Ovary (tissue), 10 donors: ENCODE measurements at places on chromosomes 11 and 22. TPM values are rescaled to one million over a fixed set of nuclear protein-coding genes. Genes with fewer than 3 reads are reported as not detected.

The TSSK2 gene
- polyA plus RNA-seq = 0.05 TPM

The KIF18A gene
- 0.37 TPM for polyA plus RNA-seq

The NAT10 gene
- polyA plus RNA-seq = 60.2 TPM

The RASL10A gene
- 0.30 TPM for polyA plus RNA-seq

The B4GAT1 gene
- polyA plus RNA-seq = 53.2 TPM

The SPON1 gene
- 18.5 TPM for polyA plus RNA-seq

The CARD18 gene
- polyA plus RNA-seq = not detected

The OR8B12 gene
- not detected for polyA plus RNA-seq

The ABCC8 gene
- 1.8 TPM for polyA plus RNA-seq

The ACRV1 gene
- not detected for polyA plus RNA-seq

The OR10A2 gene
- not detected for polyA plus RNA-seq

The GAB4 gene
- polyA plus RNA-seq = not detected

The OR5B21 gene
- not detected for polyA plus RNA-seq

The PRCP gene
- polyA plus RNA-seq = 184 TPM

The KCNQ1OT1 gene
- polyA plus RNA-seq = 0.52 TPM

The FAM180B gene
- 0.62 TPM for polyA plus RNA-seq

The TMEM151A gene
- polyA plus RNA-seq = not detected

The CARD16 gene
- 27.1 TPM for polyA plus RNA-seq

The F2 gene
- 0.10 TPM for polyA plus RNA-seq

The CRYBB2 gene
- 0.08 TPM for polyA plus RNA-seq

The CYB5R2 gene
- 23.5 TPM for polyA plus RNA-seq

The CENATAC gene
- polyA plus RNA-seq = 21.6 TPM

The MMP3 gene
- polyA plus RNA-seq = 0.04 TPM

The KREMEN1 gene
- polyA plus RNA-seq = 15.4 TPM

The RIBC2 gene
- 0.33 TPM for polyA plus RNA-seq

The ROBO4 gene
- 7.8 TPM for polyA plus RNA-seq

The OTOG gene
- not detected for polyA plus RNA-seq

The PDE2A gene
- 44.0 TPM for polyA plus RNA-seq

The SLC22A12 gene
- polyA plus RNA-seq = not detected

The MYEOV gene
- polyA plus RNA-seq = 0.21 TPM

The SERPING1 gene
- polyA plus RNA-seq = 731 TPM
